Stimulated activated CD4-positive, alpha-beta T cell treated with anti-CD3 and anti-CD28 coated beads, Interleukin-4, amount 100 ng/mL, for 1 hour (primary cell): ENCODE measurements at places on chromosomes 3 and 15.

DNA sequence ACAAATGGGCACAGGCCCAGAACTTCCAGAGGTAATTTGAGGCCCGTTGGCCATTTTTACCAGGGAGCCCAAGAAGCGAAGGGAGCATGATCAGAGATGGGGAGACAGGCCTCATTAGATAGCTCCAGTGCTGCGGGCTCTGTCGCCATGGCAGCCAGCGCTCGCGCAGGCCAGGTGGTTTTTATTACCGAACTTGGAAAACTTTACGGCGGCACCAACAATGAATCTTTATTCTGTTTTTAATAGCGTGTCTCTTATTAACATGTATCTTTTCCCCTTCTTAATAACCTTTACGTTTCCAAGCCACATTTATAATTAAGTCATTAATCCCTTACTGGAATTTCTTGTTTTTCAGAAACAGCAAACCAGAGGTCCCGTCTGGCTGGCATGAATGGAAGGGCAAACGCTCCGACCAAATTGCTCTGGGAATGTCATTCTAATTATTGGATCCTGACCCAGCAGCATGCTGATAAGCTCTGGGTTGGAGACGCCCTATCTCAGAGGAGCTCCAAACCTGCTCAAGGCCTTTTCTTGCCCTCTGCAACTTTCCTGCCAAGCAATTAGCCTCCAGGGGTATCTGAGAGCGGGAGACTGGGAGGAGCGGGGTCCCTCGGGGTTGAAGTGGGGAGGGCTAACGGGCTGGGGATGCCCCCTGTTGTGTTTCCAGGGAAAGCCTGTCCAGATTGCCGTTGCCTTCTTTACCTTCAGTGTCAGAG, 256.4 kb downstream of the TLE3 start:
- DNase-seq: no peak

DNA sequence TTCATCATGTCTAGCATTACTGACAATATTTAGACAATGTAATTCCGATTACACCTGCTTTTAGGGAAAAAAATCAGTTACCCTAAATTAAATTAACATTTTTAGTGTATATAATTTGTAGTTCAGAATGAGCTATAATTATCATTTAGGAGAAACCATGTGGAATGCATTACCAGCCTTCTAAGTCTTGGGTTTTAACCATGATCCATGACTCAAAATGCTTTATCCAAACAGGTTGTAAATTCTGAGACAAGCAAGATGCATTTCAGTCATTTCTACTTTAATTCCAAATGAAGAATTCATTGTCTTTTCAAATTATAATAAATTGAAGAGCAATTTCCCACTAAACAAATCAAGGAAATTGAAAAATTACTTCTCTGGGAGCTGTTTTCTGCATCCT, 243.7 kb upstream of the LRIG1 start:
- DNase-seq: no peak

GRCh38 chr3:14875411-14876175, 56.8 kb downstream of the FGD5 start:
- DNase-seq: no peak

- no peak for DNase-seq
These were observed 213.6 kb downstream of the GAP43 start for GRCh38 chr3:115836944-115837343.

DNA sequence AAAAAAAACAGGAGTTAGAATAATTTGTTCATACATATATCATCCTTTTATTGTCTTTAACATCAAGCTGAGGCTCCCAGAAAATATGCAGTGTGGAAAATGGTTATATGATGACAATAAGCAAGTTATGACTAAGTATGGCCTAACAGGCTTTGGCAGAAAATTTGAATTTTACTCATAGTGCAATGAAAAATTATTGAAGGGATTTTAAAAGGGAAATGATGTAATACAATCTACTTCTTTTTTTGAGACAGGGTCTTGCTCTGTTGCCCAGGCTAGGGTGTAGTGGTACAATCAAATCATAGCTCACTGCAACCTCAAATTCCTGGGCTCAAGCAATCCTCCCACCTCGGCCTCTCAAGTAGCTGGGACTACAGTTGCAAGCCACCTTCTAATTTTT, 78.7 kb downstream of the FAIM start:
- no peak for DNase-seq

DNA sequence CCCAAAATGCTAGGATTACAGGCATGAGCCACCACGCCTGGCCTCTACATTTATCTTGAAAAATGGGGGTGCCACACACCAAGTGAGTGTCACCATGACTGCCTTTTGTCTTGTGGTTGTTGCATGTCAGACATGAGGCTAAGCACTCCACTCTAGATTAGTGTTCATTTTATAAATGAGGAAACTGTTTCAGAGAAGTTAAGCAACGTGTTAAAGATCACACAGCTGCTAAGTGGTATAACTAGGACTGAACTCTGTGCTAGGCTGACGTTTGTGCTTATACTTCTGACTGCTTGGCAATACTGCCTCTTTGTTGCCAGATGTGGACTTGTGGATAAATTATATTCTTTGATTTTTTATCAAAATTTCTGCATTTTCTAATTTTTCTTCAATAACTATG, 50.8 kb upstream of the SMAD6 start:
- DNase-seq: no peak

DNA sequence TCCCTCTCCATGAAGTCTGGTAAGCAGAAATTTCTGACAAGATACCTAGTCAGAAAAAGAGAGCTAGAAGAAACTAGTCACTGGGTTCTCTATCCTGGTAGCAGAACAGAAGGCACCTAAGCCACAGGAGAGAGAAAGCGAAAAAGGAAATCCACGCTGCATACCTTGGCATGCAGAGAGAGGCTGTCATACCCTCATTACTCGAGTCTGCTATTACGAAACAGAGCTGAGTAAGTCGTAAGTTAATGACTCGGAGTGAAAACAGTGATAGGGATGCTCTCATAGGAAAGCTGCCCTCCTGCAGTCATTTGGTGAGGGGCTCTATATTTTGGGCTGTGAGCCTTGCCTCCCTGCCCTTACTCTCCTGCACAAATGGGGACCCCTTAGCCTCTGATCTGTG, 16.2 kb downstream of the CLRN1 start:
- no peak for DNase-seq

DNA sequence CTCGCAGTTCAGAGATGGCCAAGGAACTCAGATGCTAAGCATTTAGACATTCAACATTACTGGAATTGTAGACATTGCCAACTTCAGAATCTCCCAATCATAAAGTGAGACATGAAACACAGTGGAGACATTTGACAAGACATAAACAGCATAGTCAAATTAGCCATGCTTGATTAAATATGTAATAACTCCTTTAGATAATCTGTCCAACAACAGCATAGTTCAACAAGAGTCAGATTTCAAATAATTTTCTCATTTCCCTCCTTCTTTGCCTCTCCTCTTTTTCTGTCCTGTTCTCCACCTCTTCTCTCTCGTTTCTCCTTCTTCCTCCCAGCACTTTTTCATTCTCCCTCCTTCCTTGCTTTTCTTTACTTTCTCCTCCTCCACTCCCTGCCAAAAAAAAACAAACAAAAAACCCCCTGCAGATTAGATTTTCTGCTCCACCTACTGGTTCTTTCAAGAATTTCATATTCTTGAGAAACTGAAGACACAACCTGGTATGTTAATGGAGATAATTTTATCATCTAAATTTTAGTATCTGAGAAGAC, 20.2 kb downstream of the CPOX start:
- no peak for DNase-seq

GRCh38 chr3:152276681-152277080, 8.0 kb downstream of the MBNL1 start:
- no peak for DNase-seq

DNA sequence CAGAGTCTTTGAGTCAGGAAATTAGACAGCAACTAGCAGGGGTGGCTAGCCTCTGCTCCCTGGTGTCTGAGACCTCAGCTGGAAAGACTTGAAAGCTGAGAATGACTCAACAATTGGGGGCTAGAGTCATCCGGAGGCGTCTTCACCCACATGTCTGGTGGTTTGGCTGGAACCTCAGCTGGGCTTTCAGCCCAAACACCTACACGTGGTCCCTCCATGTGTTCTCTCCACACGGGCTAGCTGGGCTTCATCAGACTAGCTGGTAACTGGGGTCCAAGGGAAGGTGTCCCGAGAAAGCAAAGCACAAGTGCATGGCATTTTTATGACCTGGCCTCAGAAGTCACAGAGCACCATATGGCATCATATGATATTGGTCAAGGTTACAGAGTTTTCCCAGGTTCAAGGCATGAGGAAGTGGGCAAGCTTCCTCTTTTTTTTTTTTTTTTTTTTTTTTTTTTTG, 19.9 kb upstream of the ABHD2 start:
- peak; percentile 24 for DNase-seq

DNA sequence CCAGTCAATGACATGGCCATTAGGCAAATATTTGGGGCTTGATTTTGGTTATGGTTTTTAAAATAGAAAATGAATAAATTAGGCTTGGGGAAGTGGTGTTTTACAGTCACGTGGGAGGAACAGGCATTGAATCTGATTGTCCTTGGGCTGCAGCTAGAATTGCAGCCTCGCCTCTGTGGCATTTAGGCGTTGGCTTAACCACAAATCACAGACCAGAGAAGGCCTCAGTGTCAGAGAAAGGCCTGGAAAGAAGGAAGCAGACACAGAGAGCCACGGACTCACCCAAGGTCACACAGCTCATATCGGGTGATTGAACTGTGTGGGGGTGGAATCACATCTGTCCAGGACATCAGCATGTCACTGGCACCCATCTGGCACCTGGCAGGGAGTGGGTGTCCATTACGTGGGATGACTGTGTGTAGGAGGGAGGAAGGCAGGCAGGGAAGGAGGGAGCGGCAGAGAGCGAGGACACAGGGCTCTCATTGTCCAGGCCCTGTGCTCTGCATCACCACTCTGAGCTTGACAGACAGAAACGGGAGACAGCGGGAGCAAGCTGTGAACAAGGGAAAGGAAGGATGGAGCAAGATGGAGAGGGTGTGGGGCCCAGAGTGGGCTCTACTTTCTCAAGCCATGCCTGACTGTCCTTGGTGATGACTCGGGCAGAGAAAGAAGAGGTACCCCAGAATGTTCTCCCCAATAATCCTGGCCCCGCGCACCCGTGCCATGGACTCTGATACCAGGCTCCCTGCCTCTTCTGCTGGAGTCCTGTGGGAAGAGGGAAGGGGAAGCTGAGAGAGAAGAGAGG, 186.4 kb downstream of the FAM43A start:
- DNase-seq: no peak

DNA sequence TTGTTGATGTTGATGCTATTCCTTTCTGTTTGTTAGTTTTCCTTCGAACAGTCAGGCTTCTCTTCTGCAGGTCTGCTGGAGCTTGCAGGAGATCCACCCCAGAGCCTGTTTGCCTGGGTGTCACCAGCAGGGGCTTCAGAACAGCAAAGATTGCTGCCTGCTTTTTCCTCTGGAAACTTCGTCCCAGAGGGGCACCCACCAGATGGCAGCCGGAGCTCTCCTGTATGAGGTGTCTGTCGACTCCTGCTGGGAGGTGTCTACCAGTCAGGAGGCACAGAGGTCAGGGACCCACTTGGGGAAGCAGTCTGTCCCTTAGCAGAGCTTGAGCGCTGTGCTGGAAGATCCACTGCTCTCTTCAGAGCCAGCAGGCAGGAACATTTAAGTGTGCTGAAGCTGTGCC, 303.2 kb downstream of the ZIC1 start:
- DNase-seq: no peak

GRCh38 chr15:75639191-75639708, 774 bp downstream of the IMP3 start:
- DNase-seq: no peak

GRCh38 chr3:18481946-18482548, 56.9 kb upstream of the SATB1 start:
- DNase-seq: no peak

- DNase-seq: no peak
These were observed 9.4 kb downstream of the CEMIP start for GRCh38 chr15:80788536-80788935.

- no peak for DNase-seq
These were observed 11.1 kb downstream of the RAD18 start for GRCh38 chr3:8952130-8952529.

- DNase-seq: no peak
These were observed 40.3 kb downstream of the SEMA5B start for GRCh38 chr3:122987231-122987630.
